Epithelial cell of prostate (primary cell): ENCODE measurements at places on chromosomes 12 and 14.

GRCh38 chr12:126570566-126570965 lies 1505.3 kb downstream of the AACS start:
- DNase-seq: no peak

DNA sequence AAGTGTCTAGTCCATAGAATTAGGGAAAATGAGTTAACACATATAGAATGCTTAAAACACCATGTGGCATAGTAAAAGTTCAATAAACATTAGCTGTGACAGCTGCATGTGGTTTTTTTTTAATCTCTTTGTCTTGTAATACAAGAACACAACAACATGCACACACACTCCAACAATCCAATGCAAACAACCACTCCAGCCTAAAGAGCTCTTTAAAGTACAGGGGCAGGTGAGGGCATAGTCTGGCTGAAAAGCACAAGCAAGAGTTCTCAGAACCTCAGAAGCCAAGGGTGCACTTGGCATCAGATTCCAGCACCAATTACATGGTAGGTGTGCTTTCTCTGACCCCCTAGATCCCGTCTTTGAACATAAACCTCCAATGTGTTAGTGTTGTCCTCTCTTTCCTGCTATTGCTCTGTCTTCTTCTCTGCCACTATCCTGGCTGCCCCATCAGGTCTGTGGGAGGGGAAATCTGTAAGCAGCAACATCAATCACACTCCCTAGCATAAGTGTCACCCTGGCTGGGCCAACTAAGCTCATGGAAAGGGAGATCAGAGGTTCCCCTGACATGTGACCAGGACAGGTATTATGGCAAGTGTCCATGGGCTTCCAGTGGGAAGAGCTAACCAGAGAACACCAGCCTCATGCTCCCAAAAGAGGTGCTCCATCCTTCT lies 91.0 kb downstream of the SLC8A3 start:
- DNase-seq: no peak

DNA sequence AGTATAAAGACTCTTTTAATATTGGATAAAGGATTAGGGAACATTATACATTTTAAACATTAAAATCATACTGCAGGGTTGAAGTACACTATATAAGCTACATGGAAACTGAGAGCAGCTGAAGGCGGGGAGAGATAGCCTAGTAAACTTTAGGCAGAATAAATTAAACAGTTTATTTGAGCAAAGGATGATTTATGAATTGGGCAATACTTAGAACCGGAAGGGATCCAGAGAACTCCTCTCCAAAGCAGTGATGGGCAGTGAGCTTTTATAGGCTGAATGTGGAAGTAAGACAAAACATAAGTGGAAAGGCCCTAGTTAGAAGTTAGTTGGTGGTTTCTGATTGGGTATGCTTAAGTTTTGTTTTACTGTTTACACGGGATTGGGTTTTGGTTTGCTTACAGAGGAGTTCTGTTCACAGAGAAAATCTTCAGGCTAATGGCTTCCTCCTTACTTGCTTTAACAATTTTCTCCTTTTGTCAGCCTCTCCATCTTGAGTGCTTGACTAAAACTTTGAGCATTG lies 18.9 kb downstream of the LEMD3 start:
- DNase-seq: no peak

GRCh38 chr12:28998662-28999120 lies 150.4 kb upstream of the FAR2 start:
- DNase-seq: no peak

DNA sequence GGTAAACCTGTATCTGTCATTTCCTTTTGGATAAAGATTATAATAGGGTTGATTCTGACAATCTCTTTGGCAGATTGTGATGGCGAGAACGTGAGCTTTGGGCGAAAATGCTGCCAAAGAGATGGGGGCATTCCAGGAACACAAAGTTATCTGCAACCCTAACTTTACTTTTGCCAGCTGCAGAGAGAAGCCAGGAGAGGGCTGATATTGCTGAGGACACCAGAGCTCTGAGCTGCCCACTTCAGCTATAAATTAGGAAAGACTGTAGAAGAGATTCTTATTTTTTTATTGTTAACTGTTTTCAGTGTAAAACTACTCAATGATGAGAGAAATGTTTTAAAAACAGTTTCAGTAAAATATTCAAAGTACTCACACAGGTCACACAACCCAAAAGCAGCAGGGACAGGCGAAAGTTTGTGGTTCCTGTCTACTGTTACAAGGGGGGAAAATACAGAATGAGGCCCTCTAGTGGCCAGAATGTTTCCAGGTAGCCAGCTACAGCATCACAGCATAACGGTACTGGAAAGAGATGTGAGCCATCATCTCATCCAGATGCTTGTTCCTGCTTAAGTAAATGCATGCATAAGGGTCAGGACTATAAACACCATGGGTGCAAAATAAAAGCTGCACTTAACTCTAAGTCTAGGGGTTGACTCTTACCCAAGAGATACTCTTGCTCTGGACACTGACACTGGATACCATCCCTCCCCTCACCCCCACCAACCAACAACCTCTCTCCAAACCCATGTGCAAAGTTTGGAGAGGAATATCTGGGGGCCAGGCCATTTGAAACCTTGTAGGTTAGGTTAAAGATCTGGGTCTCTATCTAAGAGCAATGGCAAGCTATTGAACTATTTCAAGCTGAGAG lies 498.4 kb downstream of the RMST start:
- DNase-seq: no peak

- no peak for DNase-seq
Observed at GRCh38 chr12:23770202-23770938, 179.1 kb downstream of the SOX5 start.

DNA sequence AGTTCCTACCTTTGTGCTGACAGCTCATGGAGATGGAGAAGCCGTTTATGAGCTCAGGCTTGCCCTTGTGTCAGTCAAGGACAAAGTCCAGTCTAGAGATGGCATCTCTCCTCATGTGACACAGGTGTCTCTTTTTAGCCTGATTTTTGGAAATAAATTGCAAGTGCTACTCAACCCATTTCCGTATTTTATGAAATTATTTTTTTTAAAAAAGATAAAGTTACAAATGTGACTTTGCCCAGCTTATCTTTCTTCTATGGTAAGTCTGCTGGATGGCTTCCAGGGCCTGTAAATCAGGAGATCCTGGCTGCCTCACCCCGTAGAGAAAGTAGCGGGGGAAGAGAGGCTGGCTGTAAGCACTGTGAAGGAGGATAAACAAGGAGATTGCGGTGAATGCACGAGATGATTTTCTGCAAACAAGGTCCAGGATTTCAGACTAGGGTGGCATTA lies 169.7 kb downstream of the MYRFL start:
- DNase-seq: no peak

DNA sequence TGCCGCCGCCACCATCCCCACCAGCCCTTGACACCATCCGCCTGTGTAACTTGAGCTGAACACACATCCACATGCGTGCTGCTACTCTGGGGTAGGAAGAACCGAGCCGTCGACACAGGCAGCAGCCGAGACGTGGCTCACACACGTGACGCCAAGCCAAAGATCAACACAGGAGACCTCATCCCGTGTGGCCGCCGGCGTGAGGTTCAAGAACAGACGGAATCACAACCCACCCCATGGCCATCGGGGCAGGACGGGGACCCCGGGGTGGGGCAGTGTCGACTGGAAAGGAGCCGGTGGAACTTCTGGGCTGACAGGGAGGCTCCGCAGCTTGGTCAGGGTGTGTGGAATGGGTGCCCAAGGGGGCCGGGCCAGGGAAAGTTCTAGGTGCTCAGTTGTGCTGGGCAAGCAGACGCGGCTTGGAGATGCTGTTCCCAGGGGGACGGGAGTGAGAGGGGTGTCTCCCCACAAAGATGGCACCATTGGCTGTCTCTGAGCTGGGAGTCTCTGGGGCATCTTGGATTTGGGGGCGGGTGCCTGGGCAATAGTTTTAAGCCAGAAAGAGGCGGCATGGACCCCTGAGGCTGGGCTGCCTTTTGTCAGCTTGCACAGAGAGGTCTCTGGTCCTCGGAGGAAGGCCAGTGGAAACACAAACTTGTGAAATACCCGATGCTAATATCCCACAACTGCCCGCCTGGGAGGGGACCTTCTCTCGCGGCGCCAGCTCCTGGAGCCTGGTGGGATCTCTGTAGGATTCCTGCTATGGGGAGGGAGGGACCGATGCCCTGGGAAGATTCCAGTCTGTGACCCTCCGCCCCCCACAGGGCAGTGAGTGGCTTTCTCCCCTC lies 41.8 kb downstream of the GALNT9 start:
- no peak for DNase-seq

DNA sequence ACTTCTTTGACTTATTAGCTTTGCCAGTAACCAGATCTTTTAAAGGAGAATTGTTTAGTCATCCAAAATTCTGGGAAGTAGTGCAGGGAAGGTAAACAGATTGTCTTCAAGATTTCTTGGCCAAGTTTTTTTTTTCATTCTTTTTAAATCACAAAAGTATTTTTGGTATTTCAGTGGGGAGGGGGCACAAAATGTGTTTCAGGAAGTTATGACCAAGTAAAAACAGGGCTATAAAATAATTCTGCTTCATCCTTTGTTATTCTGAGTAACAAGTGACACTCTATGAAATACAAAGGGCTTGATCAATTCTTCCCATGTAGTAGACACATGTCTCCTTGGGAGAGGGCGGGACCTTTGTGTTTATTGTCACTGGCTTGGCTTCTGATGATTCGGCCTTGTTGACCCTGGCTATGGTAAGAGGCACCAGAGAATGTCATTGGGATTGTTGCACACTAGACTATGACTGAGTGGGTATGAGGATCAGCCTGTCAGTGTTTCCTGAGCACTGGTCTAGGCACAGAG lies 55.4 kb downstream of the SUSD6 start:
- no peak for DNase-seq
